Right lobe of liver (tissue), 6 donors: ENCODE measurements at places on chromosomes 13 and 19. TPM values are rescaled to one million over a fixed set of nuclear protein-coding genes. Genes with fewer than 3 reads are reported as not detected.

DNA sequence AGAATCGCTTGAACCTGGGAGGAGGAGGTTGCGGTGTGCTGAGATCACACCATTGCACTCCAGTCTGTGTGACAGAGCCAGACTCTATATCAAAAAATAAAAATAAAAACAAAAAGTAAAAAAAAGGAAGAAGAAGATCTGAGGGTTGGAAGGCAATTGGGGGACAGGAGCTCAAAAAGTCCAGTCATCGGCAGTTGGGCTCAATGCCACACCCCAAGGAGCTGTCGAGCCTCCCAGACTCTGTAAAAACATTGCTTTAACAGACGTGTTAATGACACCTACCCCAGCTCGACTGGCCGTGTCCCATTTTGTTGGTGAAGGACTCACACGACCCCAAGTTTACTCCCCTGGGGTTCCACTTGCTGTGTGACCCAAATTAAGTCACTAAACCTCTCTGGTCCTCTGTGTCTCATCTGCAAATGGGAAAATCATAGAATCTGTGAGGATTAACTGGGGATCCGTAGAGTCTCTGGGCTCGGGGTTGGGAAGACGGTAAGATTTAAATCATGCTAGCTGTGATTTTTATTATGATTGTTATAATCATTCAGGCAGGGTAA, 7.0 kb downstream of the GNA15 start:
- H3K4me3 ChIP-seq: no peak overlapping the region
- DNase-seq: no peak
- H3K4me1 ChIP-seq: no peaks in the 10 kb centered on the region
- H3K36me3 ChIP-seq: no peaks in the 10 kb centered on the region
- no peak overlapping the region for H3K27ac ChIP-seq

DNA sequence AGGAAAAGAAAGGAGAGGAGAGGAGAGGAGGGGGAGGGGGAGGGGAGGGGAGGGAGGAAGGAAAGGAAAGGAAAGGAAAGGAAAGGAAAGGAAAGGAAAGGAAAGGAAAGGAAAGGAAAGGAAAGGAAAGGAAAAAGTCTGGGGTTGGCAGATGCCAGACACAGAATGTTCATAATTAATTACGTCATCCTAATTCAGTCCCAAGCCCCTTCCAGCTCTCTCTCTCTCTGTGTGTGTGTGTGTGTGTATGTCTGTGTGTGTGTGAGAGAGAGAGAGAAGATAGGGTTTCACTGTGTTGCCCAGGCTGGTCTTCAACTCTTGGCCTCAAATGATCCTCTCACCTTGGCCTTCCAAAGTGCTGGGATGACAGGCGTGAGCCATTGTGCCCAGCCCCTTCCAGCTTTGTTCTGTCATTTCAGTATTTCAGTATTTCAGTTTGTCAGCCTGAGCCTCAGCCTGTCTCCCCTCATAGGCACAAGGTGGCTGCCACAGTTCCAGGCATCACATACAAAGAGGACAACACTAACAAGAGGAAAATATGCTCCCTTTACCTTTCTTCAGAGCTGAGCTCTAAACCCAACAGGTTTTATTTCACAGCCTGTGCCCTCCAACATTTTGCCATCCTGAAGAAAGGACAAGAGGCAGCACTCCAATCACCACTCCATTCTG, 14.6 kb downstream of the IFNL3 start:
- no peak overlapping the region for H3K27ac ChIP-seq
- no peak for DNase-seq
- H3K4me3 ChIP-seq: no peak overlapping the region
- H3K36me3 ChIP-seq: no peaks in the 10 kb centered on the region

DNA sequence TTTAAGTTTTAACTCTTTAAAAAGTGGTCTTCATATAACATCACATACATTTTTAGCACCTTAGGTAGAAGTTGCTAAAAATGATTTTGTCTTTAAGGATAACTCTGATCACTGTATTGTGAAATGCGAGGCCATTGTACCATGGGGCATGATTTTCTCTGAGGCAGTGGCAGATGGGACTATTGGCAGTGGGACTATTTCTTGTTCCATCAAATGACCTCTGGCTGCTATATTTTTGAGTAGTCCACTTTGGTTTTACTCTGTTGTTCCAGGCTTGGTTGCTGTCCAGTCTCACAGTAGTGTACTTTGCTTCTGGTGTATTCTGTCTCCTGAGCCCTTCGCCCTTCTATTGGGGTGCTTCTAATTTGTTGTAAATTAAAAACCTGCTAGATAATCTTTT, 156.5 kb downstream of the ATP8A2 start:
- H3K27me3 ChIP-seq: no peaks in the 10 kb centered on the region
- no peak overlapping the region for H3K27ac ChIP-seq
- no peaks in the 10 kb centered on the region for H3K4me1 ChIP-seq
- H3K36me3 ChIP-seq: no peaks in the 10 kb centered on the region
- H3K4me3 ChIP-seq: no peak overlapping the region

DNA sequence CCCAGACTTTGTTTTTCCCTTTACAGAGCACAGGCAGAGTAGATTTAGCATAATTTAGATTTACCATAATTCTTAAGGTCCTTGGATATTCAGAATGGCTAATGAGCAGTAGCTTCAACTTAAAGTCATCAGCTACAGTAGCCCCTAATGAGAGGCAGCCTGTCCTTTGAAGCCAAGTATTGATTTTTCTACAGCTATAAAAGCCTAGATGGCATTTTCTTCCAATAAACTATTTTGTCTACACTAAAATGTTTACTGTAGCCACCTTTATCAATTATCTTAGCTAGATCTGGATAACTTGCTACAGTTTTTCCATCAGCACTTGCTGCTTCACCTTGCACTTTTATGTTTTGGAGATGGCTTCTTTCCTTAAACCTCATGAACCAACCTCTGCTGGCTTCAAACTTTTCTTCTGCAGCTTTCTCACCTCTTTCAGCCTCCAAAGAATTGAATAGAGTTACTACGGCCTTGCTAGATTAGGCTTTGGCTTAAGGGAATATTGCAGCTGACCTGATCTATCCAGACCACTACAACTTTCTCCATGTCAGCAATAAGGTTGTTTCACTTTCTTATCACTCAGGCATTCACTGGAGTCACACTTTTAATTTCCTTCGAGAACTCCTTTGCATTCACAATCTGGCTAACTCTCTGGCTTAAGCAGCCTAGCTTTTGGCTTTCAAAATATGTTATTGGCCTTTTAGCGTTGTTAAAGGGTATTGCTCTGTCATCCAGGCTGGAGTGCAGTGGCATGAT, 26.6 kb downstream of the BRD4 start:
- DNase-seq: no peak
- no peaks in the 10 kb centered on the region for H3K36me3 ChIP-seq
- no peaks in the 10 kb centered on the region for H3K27me3 ChIP-seq
- H3K4me3 ChIP-seq: no peak overlapping the region
- no peaks in the 10 kb centered on the region for H3K4me1 ChIP-seq
- H3K27ac ChIP-seq: no peak overlapping the region

GRCh38 chr13:99075268-99076191, 97.7 kb upstream of the DOCK9 start:
- H3K27ac ChIP-seq: no peak overlapping the region
- no peaks in the 10 kb centered on the region for H3K36me3 ChIP-seq
- no peaks in the 10 kb centered on the region for H3K4me1 ChIP-seq

DNA sequence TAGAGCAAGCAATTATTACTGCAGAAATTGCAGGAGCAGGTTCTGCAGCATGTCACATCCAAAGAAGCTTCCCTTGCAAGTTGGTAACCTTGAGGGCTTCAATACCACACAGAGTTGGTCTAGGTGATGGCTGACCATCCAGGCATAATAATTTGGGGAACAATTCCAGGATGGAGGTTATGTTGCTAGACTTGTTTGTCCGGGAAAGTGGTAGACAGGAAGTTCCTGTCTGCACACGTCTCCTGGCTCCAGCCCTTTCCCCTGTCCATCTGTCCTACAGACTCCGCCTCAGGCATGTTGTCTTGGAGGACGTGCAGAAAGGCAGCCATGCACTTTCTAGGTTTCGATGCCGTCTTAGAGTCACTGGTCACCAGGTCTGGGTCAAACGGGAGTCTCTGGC, 26.0 kb downstream of the DPRX start:
- H3K27me3 ChIP-seq: no peaks in the 10 kb centered on the region
- no peaks in the 10 kb centered on the region for H3K4me1 ChIP-seq
- no peak for DNase-seq

- H3K4me3 ChIP-seq: peak overlapping the region; percentile 70
- no peaks in the 10 kb centered on the region for H3K4me1 ChIP-seq
- peak overlapping the region; percentile 65 for H3K27ac ChIP-seq
- no peaks in the 10 kb centered on the region for H3K36me3 ChIP-seq
- no peaks in the 10 kb centered on the region for H3K27me3 ChIP-seq
- peak; percentile 63 for DNase-seq
These were observed 518 bp downstream of the NUDT19 start for GRCh38 chr19:32691952-32692726.

- H3K36me3 ChIP-seq: no peaks in the 10 kb centered on the region
These were observed 9.7 kb downstream of the CTU1 start for GRCh38 chr19:51098365-51099046.

DNA sequence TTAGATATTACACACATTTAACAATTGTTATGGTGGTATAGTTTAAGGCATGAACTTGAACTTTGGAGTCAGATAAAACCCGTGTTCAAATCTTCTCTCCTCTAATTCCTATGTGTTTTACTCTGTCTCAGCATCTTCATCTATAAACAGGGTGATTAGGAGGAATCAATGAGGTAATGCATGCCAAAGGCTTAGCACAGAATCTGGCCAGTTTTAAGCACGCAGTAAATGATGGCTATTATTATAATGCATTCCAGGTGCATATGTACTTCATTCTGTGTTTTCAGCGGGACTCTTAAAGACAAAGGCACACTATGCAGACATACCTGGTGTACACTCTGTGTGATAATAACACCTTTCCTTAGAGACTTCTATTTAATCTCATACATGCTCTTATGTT, 88.0 kb upstream of the FRY start:
- no peaks in the 10 kb centered on the region for H3K27me3 ChIP-seq
- H3K4me1 ChIP-seq: no peaks in the 10 kb centered on the region
- H3K4me3 ChIP-seq: no peak overlapping the region
- DNase-seq: no peak
- no peak overlapping the region for H3K27ac ChIP-seq

DNA sequence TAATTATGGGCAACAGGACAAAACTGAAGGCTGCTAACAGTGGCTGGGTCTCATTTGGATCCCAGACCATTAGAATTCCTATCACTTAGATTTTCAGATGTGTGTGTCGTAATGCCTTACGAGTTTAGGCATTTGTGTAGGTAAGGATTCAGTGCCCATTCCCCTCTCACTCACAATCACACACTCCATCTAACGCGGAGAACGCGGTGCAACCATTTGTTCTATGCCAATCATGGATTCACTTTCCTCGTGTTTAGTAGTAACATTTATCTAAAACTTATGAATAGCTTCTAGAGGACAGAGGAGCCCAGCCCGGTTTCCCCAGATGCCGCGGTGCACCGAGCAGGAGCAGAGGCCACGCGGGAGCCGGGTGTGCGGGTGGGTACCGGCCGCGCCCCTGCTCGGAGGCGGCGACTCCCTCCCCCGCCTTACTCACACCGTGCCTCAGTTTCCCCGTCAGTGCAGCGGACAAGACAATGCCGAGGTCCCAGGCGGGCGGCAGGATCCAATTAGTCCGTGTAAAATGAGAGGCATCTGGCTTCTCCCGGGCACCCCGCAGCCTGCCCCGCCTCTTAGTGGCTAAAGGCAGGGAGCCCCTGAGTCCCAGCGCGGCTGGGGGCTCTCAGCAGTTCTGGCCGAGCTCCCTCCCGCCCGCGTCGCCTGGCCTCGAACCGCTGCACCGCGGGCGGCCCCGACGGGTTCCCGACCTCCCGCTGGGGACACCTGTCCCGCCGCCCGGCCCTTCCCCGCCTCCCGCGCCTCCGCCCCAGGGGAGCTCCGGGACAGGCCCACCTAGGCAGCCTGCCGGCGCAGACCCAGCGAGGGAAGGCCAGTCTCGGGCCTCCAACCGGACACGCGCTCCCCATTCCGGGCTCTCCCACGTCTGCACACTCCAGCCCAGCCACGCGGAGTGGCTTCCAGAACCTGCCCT, 5.9 kb upstream of the C1QTNF9B start:
- DNase-seq: no peak
- H3K36me3 ChIP-seq: no peaks in the 10 kb centered on the region
- peaks cover 7% of the 10 kb centered on the region for H3K4me1 ChIP-seq
- no peak overlapping the region for H3K27ac ChIP-seq
- H3K27me3 ChIP-seq: no peaks in the 10 kb centered on the region

DNA sequence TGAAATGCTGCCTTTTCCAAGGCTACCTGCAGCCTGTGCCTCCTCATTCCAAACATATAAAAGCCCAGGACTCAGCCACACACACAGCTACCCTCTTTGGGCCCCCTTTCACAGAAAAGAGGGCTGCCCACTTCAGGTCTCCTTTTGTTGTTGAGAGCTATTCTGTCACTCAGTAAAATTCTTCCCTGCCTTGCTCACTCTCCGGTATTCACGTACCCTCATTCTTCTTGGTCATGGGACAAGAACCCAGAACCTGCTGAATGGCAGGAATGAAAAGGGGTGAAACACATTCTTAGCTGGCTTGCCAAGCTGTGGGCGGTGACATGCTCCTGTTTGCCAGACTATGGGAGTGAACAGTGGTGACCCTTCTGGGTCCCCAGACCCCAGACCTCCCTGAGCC, 338.0 kb upstream of the ATXN8OS start:
- no peak overlapping the region for H3K4me3 ChIP-seq
- DNase-seq: no peak
- H3K27ac ChIP-seq: no peak overlapping the region
- no peaks in the 10 kb centered on the region for H3K36me3 ChIP-seq
- no peaks in the 10 kb centered on the region for H3K4me1 ChIP-seq

DNA sequence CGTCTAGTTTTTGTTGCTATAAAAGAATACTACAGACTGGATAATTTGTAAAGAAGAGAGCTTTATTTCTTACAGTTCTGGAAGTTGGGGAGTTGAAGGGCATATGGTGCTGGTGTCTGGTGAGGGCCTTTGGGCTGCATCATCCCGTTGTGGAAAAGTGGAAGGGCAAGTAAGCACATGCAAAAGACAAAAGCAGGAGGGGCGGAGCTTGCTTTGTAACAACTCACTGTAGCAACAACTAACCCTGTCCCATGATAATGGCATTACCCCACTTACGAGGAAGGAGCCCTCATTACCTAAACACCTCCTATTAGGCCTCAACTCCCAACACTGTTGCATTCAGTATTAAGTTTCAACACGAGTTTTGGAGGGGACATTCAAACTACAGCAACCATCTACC, 7.2 kb upstream of the DNAJC15 start:
- H3K27me3 ChIP-seq: no peaks in the 10 kb centered on the region
- DNase-seq: no peak
- no peaks in the 10 kb centered on the region for H3K4me1 ChIP-seq
- no peak overlapping the region for H3K4me3 ChIP-seq
- H3K27ac ChIP-seq: no peak overlapping the region

ZNF490 gene
- total RNA-seq: 3.8 TPM

ZNF814 gene
- total RNA-seq: 11.0 TPM

GIPR gene
- not detected for total RNA-seq

SERPINE3 gene
- total RNA-seq: not detected

CD70 gene
- not detected for total RNA-seq

ZNF625 gene
- total RNA-seq: 1.7 TPM
